ENCODE measurements at places on chromosomes 12 and 14.

DNA sequence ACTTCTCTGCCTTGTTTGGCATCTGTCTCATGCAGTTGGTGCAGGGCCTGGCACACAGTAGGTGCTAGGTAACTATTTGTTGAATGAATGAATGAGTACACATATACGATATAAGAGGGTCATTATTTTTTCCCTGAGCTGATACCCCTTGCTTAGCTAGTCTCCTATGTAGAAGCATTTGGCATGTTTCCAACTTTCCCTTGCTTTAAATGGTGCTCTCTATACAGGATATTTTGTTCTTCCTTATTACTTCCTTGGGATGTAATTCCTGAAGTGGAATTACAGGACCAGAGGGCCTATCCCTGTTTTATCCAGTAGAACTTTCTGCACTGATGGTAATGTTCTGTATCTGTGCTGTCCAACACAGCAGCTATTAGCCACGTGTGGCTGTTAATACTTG, 250.1 kb upstream of the PWP1 start:
- DNase-seq, result no peak

- no peak for DNase-seq
These were observed 17.1 kb downstream of the CCDC85C start for GRCh38 chr14:99586761-99587459.

GRCh38 chr12:46585854-46586621, 213.5 kb upstream of the SLC38A2 start:
- DNase-seq, result no peak

DNA sequence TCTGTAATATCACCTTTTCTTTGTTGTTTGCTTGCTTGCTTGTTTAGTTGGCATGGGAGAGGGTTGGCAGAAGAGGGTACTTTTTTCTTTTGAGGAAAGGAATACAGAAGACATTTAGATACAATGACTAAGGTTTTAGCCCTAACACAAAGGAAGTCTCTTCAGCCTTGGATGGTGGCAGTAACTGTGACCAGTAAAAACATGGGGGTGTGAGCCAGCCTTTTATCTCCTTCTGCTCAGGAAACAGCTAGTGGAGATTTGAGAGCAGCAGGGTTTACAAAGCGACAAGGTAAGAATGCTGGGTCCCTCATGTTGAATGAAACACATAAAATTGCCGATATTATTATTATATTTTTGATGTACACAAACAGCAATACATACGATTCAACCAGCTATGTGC, 40.4 kb downstream of the SLC8A3 start:
- DNase-seq, result no peak

GRCh38 chr12:75977952-75978671, 53.5 kb downstream of the PHLDA1 start:
- no peak for DNase-seq

DNA sequence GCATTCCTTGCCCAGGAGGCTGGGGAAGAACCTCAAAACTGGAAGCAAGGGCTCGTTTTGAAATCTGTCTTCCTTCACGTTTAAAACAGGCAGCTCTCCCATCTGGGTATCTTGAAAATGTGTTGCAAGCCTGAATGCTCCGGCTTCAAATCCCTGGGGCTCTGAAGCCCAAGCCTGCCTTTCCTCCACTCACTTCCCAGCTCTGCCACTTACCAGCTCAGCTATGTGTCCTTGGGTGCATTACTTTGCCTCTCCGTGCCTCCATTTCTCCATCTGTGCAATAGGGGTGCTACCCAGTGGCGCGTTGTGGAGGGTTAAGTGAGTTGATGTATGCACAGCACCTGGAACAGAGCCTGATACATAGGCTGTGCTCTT, 97.6 kb downstream of the GCH1 start:
- no peak for DNase-seq

DNA sequence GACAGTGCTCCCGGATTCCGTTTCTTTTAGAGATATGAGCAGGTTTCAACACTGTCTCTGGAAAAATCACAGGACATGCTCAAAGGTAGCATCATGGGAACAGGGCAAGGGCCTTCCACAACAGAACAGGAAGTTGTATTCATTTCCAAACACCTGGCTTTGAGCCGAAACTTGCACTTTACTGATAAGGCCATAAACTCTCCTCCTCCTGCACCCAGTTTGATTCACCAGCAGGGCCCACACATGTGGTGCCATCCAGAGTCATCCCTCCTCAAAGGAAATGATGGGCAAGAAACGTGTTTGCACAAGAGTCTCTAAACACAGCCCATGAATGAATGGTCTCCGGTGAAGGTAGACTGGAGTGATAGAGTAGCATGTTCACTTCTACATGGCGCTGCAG, 268.4 kb upstream of the FKBP4 start:
- DNase-seq, result no peak

GRCh38 chr14:102375119-102375518, 12.4 kb downstream of the TECPR2 start:
- no peak for DNase-seq

DNA sequence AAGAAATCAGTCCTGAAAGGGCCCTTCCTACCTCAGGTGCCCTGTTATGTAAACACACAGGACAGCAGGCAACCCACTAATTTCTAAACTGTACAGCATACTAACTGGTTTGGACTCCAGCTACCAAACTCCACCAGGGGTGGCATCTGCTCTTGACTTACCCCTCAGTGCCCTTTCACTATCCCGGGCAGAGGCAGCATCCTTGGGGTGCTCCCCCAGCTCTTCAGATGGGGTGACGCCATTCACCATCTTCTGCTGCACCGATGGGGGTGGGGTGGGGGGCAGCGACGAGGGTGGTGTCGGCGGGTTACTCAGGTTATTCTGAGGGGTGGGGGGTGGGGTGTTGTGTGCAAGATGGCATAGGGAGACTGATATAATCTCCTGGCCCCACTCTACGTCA, 11.5 kb upstream of the PRKAG1 start:
- no peak for DNase-seq

DNA sequence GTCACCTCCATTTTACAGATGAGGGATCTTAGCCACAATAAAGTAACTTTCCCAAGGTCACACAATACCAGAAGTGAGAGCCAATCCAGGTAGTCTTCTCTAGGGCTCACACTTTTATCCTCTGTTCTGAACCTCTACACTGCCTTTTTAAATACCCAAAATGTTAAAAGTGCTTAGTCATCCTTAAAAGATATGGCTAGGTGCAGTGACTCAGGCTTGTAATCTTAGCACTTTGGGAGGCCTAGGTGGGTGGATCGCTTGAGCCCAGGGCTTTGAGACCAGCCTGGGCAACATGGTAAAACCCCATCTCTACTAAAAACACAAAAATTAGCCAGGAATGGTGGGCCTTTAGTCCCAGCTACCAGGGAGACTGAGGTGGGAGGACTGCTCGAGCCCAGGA, 104.1 kb upstream of the PPP4R3A start:
- no peak for DNase-seq

GRCh38 chr12:9343731-9344130, 135.5 kb upstream of the PZP start:
- DNase-seq, result no peak

- no peak for DNase-seq
These were observed 2.1 kb downstream of the SLC8B1 start for GRCh38 chr12:113332688-113333417.

DNA sequence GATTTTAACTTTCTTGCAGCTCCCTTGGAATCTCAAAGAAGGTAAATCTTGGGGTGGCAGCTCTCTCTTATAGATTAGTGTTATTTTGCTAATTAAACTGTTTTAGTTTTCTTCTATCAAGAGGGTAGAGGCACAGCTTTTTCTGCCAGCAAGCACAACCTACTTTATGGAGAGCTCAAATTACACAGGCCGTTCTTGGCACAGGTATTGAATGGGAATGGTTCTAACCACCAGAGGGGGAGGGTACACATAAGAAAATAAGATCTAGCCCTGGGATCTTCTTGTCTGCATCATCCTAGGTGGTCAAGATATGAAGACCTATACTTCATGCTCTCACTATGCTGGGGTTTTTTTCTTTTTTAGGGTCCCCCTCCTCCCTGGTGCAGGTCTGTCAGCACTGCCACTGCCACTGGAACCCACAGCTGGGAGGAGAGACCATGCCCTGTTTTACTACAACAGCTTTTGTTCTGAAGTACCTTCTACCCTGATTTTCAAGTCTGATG, 48.6 kb upstream of the STAC3 start:
- DNase-seq, result no peak

- DNase-seq, result no peak
These were observed 4.0 kb upstream of the RNASE4 start for GRCh38 chr14:20680363-20680762.

DNA sequence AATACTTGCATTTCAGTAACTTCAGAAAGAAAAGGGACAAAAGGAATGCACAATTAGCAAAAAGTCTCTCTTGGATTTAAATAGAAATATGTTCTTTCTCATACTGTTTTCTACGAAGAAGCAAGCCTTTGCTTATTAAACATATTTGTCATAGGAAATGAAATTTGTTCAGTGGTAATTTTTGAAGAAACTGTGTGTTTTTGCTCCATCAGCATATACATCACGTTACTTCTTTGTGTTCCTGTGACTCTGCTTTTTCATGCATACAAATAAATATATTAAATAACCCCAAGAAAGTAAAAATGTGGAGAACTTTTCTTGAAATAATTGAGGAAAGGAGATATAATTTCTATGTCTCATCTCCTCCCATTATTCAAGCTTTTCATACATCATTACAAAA, 39.7 kb downstream of the CD163L1 start:
- DNase-seq, result no peak

DNA sequence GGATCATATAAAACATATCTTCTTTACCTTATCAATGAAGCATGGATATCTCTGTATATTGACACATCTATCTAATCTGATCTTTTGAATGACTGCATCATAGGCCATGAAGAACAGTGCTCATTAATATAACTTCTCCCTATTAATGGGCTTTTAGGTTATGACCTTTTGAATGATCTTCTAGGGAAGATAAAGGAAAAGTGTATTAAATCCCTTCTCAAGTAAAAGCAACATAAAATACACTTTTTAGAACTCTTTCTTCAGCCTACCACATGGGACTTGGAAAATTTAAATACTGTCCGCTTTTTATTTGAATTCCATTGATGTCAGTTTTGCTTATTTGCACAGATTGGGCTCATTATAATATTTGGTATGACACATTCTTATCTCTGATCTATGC, 425.4 kb downstream of the MED13L start:
- no peak for DNase-seq

GRCh38 chr12:109814600-109815150, 18.5 kb downstream of the TRPV4 start:
- DNase-seq, result no peak

DNA sequence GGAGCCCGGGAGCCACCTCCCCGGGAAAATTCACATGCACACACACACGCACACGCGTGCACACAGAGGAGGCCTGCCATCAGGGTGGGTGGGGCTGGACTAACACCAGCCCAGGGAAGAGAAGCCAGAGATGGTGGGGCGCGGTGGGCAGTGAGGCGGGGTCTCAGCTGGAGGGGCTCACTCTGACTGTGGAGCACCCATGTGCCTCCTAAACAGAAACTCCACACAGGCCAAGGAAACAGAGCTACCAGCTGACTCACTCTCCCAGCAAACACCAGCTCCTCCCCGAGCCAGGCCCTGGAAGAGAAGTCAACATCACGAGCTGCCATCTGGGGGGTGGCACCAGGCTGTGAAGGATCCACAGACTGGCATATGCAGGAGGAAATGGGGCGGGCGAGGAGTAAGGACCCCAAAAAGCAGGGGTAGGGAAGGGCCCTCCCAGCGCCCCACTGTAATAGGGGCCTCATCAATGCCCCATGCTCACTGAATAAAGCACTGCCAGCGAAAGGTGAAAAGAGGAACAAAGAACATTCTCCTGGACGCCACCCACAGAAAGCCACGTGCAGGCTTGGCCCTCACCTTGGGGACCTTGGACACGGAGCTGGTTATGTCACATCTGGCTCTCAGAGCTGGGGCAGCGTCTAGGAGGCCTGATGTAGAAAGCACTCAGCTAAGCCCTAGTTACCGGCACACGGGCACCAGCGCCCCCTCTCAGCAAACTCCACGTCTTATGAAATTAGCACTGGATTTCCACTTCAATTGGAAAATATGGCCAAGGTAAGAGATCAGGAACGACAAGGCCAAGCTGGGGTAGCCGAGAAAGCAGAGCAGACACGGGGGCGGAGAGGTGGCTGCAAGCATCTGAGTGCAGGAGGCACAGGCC, 8.4 kb upstream of the INF2 start:
- DNase-seq, result no peak

DNA sequence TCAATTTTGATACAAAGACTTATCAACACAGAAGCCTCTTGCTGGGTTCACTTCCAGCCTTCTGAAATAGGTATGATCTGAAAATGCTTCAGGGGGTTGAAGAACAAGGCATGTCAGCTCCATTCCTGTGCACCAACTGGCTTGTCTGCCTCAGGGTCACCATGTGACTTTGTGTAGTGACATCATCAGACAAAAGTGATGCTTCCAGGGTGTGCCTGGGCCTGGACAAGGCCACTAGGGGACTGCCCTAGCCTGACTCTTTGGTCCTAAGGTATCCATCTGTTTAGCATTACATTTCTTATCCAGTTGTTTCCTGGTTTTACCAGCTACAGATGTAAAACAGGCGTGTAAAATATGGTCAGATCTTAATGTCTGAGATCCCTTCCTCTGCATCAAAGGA, 155.6 kb downstream of the CAND1 start:
- no peak for DNase-seq

GRCh38 chr12:54258201-54258681, 21.7 kb downstream of the CBX5 start:
- DNase-seq, result no peak

DNA sequence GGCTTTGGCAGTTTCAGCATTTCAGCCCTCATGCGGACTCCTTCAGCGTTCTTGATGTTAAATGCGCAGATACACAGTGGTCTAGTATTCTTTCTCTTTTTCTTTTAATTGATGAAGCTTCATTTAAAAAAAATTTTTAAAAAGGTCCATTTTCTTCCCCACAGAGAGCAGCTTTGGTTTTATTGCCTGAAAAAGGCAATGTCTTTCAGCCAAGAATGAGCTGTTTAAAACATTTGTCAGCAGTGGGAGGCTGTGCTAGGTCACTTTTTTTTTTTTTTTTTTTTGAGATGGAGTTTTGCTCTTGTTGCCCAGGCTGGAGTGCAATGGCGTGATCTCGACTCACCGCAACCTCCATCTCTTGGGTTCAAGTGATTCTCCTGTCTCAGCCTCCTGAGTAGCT, 13.5 kb downstream of the KMT5A start:
- no peak for DNase-seq

DNA sequence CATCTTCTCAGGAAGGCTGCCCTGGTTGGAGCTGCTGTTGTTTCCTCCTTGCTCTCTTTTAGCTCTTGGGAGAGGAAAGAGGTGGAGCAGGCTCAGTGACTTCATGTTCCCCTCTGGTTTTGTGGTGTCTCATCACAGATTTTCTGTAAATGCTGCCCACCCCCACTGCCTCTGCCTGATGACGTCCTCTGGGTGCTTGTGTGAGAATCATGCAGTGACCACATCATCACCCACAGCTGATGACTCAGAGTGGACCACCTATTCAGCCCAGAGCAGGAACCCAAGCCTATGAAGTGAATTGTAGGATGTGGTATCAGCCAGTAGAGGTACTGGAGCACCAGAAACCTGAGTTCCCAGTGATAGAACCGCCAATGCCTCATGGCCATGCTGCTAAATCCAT, at the start of gene GZMB:
TSS of gene GZMB (minus strand) at position 33 of the 400 bp plus-strand sequence. CDS start at position 3, 30 bp downstream.
- DNase-seq, result no peak

- DNase-seq, result no peak
These were observed 4.2 kb upstream of the AMN1 start for GRCh38 chr12:31732926-31733548.

GRCh38 chr12:69484428-69484827, 14.2 kb downstream of the FRS2 start:
- no peak for DNase-seq
